Ureter (tissue), 1 donor: ENCODE measurements at places on chromosomes 7 and 10.

GRCh38 chr7:5477723-5478531 lies 54.3 kb upstream of the TNRC18 start:
- no peak for DNase-seq

GRCh38 chr7:142886866-142887265 lies 1.3 kb upstream of the TRPV6 start:
- peak; percentile 22 for DNase-seq

- no peak for DNase-seq
These were observed 605.5 kb downstream of the GATA3 start for GRCh38 chr10:8659982-8660381.

DNA sequence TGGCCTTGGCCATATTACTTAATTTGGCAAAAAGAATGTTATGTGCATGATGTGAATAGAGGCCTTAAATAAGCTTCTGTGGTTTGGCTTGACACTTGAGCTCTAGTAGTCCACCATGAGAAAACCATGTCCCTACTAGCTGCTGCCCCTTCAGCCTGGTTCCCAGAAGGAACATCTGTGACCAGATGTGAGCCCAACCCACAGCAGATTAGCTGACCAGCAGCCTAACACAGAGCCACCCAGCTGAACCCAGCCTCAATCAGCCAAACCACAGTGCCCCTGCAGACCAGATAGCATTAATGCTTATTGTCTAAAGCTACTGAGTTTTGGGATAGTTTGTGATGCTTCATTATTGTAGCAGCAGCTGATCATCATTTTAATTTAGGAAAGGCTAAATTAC lies 16.6 kb downstream of the JAZF1 start:
- DNase-seq, result no peak

GRCh38 chr7:156192921-156193320 lies 380.7 kb upstream of the SHH start:
- no peak for DNase-seq

DNA sequence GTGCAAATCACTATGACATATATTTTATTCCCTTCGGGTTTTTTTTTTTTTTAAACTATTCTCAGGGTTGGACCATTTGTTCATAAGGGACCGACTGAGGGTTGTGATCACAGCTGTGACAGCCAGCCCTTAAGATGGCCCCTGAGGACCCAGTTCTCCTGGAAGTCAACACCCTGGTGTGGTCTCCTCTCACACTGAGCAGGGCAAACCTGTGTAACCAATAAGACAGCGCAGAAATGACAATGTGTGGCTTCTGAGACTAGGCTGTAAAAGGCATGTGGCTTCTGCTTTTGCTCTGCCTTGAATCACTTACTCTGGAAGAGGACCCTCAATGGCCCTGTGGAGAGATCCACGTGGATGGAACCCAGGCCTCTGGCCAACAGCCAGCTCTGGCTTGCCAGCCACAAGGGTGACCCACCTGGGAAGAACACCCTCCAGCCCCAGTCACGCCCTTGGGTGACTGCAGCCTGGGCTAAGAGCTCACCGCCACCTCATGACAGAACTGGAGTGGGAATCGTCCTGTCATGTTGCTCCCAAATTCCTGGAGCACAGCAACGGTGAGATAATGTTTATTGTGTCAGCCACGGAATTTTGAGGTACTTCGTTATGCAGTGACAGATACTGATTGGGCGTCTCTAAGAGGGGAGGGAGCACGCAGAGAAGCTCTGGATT lies 127.1 kb downstream of the CLEC2L start:
- DNase-seq, result no peak

GRCh38 chr10:108303149-108303548 lies 1138.6 kb upstream of the SORCS1 start:
- DNase-seq, result no peak

DNA sequence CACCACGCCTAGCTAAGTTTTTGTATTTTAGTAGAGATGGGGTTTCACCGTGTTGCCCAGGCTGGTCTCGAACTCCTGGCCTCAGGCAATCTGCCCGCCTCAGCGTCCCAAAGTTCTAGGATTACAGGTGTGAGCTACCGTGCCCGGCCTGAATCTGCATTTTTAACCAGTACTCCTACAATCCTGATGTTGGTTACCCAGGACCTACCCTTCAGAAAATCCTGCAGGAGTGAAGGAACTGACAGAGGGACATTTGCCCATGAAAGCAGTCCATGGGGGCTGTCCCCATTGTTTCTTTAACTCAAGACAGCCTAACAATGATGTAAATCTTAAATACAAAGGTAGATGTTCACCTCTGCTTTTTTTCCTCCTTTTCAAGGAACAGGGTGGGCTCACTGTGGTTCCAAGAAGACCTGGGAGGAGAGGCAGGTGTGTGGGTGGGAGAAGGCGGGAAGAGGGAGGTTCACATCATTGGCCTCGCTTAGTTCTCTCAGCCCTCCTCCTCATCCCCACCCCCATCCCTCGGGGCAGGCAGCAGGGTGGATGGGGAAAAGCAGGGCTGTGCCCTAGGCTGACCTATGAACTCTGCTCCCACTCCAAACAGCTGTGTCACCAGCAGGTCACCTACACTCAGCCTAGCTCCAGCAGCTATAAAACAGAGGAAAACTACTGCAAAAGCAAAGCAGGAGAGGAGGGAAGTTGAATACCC lies 13.5 kb downstream of the LRRC20 start:
- DNase-seq, result no peak

- no peak for DNase-seq
These were observed 37.7 kb upstream of the MAP3K8 start for GRCh38 chr10:30396293-30396692.

- DNase-seq, result peak; percentile 25
These were observed 131.2 kb upstream of the UNC5B start for GRCh38 chr10:71081229-71081560.

GRCh38 chr10:121681997-121682687 lies 83.9 kb upstream of the FGFR2 start:
- DNase-seq, result no peak
